Cardiac ventricle fibroblast (primary cell): ENCODE measurements at places on chromosomes 5 and 9. TPM values are rescaled to one million over a fixed set of nuclear protein-coding genes. Genes with fewer than 3 reads are reported as not detected.

The NTMT1 gene
- 17.6 and 27.1 TPM in 2 replicates for total RNA-seq

The ZDHHC11 gene
- 0.20 and 0.75 TPM in 2 replicates for total RNA-seq

The TRPM3 gene
- total RNA-seq, result 0.75 and 2.4 TPM in 2 replicates

The PCDHB3 gene
- 0.34 and 1.1 TPM in 2 replicates for total RNA-seq

The ITK gene
- not detected in 2 replicates for total RNA-seq

The NXNL2 gene
- not detected in 2 replicates for total RNA-seq

The VAV2 gene
- 9.4 and 11.4 TPM in 2 replicates for total RNA-seq

The HEMGN gene
- total RNA-seq, result not detected in 2 replicates

The LRRC19 gene
- total RNA-seq, result not detected in 2 replicates

The FABP6 gene
- total RNA-seq, result not detected in 2 replicates

The SPATA31C1 gene
- not detected in 2 replicates for total RNA-seq

The SPAG8 gene
- total RNA-seq, result 1.4 TPM in 1 of 2 replicates, not detected in the other

The ADAMTS2 gene
- total RNA-seq, result 112 and 121 TPM in 2 replicates

The LVRN gene
- 0.06 TPM in 1 of 2 replicates, not detected in the other for total RNA-seq

The TAF11L11 gene
- total RNA-seq, result not detected in 2 replicates

The PCDHB11 gene
- 0.34 and 0.62 TPM in 2 replicates for total RNA-seq

The BASP1 gene
- total RNA-seq, result 83.3 and 84.3 TPM in 2 replicates

The NPR3 gene
- total RNA-seq, result 6.5 and 7.2 TPM in 2 replicates

The IFT74 gene
- 9.7 and 11.2 TPM in 2 replicates for total RNA-seq

The PCDHGB5 gene
- 32.0 and 38.0 TPM in 2 replicates for total RNA-seq

The CTNND2 gene
- total RNA-seq, result not detected in 2 replicates

The UNC13B gene
- 15.1 and 16.8 TPM in 2 replicates for total RNA-seq

The CDX1 gene
- total RNA-seq, result not detected in 2 replicates

The CCNI2 gene
- total RNA-seq, result not detected in 2 replicates

The ALDH1A1 gene
- total RNA-seq, result 1.6 and 3.5 TPM in 2 replicates

The PHF24 gene
- 0.05 and 0.06 TPM in 2 replicates for total RNA-seq

The PFN3 gene
- not detected in 2 replicates for total RNA-seq

The MRPS30 gene
- total RNA-seq, result 51.1 and 55.8 TPM in 2 replicates

The MLANA gene
- not detected in 2 replicates for total RNA-seq

The GRM6 gene
- total RNA-seq, result not detected in 2 replicates

The SLC6A19 gene
- total RNA-seq, result not detected in 2 replicates

The CEL gene
- total RNA-seq, result 0.10 and 0.50 TPM in 2 replicates

The ZBED3 gene
- total RNA-seq, result 7.4 and 7.6 TPM in 2 replicates

The SCGB3A2 gene
- not detected in 2 replicates for total RNA-seq

The TSSK1B gene
- total RNA-seq, result 0.10 and 0.12 TPM in 2 replicates

The AUH gene
- 12.2 and 21.2 TPM in 2 replicates for total RNA-seq

The CTXN3 gene
- not detected in 2 replicates for total RNA-seq

The INSL6 gene
- not detected in 2 replicates for total RNA-seq

The HRCT1 gene
- total RNA-seq, result 2.4 and 2.6 TPM in 2 replicates

The MED7 gene
- total RNA-seq, result 9.7 and 16.6 TPM in 2 replicates

The SPINK13 gene
- 6.4 and 8.4 TPM in 2 replicates for total RNA-seq

The PCDHGA11 gene
- 15.6 and 18.8 TPM in 2 replicates for total RNA-seq

The IL12B gene
- not detected in 2 replicates for total RNA-seq

The IL13 gene
- total RNA-seq, result not detected in 2 replicates

The DNAI1 gene
- not detected in 2 replicates for total RNA-seq

The UGCG gene
- total RNA-seq, result 13.1 and 14.9 TPM in 2 replicates

The BTNL9 gene
- 0.19 and 0.34 TPM in 2 replicates for total RNA-seq

The IFNB1 gene
- total RNA-seq, result not detected in 2 replicates

The FPGS gene
- 35.1 and 35.9 TPM in 2 replicates for total RNA-seq

The GGTA1 gene
- total RNA-seq, result 0.25 and 1.1 TPM in 2 replicates
